Adipocyte (in vitro differentiated cells): ENCODE measurements at places on chromosomes 2 and 18.

- no peak for DNase-seq
Measured at GRCh38 chr2:233384015-233384414, 29.7 kb downstream of the DGKD start.

- DNase-seq = no peak
Measured at GRCh38 chr2:178426388-178426787, 24.6 kb downstream of the PRKRA start.

GRCh38 chr2:19989342-19989666 lies 601 bp downstream of the WDR35 start:
- no peak for DNase-seq

DNA sequence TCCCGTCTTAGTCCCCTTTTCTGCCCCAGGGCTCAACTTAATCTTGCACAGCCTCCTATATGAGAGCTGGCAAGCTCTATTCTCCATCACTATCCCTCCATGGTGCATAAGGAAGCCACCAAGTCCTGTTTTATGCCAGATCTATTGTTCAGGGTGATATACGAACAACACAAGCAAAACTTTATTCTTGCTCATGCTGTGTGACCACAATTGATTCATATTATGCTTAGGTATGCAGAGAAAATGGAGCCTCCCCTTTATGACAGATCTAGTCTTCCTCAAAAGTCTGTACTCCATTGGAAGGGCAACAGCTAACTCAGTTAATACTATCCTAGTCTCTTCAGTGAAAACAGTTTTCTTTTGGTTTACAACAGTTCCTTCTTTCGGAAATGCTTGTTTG lies 94.0 kb upstream of the STON1 start:
- no peak for DNase-seq

- peak; percentile 42 for DNase-seq
Measured at GRCh38 chr18:28075501-28075900, 101.4 kb downstream of the CDH2 start.

DNA sequence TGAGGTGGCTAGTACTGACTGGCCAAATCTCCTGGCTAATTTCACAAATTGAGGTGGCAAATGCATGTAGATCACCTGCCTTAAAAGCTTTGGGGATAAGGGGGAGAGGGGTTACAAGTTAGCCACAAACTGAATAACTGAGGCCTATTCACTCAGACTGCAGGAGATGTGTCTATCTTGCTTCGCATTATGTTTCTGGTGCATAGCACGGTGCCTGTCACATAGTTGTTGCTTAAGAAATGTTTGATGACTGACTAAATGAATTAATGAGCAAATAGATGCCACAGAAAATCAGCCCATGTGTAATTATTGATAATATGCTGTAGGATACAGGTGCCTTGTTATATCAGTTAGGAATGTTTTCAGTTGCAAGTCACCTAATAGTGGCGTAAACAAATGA lies 12.5 kb upstream of the SLC40A1 start:
- DNase-seq = no peak

- DNase-seq = no peak
Measured at GRCh38 chr18:60295674-60296073, 76.9 kb downstream of the MC4R start.

- DNase-seq = no peak
Measured at GRCh38 chr2:165237056-165237455, 2.2 kb upstream of the SCN2A start.

DNA sequence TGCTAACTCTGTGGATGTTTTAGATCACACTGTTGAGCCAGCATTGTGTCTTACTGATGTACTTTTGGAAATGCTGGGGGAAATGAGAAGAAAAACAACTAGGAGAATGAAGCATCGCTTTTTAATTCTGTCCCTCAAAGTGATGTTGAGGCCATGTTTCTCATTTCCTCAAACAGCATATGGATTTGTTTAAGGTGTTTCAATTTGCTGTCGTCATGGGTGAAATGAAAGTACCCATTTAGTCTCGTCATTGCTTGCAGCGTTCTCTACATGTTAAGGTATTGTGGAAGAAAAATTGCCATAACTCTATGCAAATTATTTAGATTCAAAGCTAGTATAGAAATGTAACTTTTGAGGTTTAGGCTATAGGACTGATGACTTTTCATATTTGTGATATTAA lies 151.3 kb downstream of the KCTD1 start:
- DNase-seq = no peak

GRCh38 chr18:48186131-48186766 lies 222.9 kb downstream of the ZBTB7C start:
- no peak for DNase-seq

- peak; percentile 53 for DNase-seq
Measured at GRCh38 chr18:28123401-28124030, 53.4 kb downstream of the CDH2 start.

- peak; percentile 91 for DNase-seq
Measured at GRCh38 chr18:9137168-9138066, 836 bp downstream of the ANKRD12 start.

DNA sequence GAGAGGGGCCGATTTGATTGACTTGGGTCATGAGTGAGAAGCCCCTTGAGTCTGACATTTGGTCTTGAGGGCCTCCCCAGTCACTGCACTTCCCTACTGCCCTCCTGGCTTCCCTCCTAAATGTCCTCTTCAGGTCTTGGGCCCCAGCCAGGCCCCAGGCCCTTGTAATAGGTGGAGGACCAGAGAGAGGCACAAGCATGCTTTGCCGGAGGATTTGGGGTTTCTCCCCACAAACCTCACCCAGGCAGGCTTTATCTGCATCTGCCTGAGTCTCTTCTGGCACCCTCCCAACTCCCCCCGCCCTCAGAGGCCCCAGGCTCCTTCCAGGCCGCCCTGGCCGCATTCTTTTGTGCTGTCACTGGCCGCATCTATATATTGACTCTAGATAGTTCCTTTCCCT lies 270.7 kb downstream of the HAUS1 start:
- DNase-seq = no peak

GRCh38 chr2:138446043-138446442 lies 55.5 kb upstream of the SPOPL start:
- DNase-seq = no peak

DNA sequence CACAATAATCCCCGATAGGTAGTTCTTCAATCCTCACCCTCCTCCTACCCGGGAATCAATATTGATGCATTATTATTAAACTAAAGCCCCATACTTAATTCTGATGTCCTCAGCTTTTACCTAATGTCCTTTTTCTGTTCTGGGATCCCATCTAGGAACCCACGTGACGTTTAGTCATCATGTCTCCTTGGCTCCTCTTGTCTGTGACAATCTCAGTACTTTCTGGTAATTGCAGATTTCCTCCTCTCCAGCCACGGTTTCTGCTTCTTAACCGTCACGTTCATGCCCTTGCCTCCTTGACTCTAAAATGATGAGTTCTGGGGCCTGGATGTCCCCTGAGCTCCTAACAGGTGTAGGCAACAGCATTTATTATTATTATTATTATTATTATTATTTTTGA lies 2.9 kb upstream of the DGKD start:
- DNase-seq = no peak

GRCh38 chr2:159454185-159454584 lies 162.2 kb downstream of the BAZ2B start:
- no peak for DNase-seq

DNA sequence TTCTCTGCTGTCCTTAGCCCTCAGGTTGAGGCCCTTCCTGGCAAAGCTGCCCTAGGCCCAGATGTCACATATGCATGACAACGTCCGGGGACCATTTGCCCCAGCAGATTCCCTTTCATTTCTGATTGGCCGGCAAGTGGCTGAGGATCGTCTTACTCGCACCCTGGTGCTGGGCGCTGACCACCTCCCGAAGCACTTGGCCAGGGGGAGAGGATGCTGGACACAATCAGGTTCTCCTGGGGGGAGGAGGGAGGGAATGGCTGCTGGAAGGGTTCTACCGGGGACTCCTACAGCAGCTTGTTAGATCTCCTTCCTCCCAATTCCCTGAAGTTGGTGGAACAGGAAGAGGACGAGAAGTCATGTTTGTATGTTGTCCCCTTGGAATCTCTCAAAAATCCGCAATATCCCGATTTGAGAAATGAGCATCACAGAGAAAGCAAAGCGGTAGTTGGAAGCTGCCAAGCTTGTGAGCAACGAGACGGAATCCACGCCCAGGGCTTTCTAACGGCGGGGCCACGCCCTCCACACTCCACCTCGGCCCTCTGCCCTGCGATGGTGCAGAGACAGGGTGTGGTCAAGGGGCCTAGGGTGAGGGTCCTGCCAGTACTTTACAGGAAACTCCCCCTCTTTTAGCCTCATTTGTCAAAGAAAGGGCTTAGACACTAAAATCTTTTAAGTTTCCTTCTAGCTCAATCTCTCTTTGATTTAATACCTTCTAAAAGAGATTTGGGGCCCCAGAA lies 61.8 kb upstream of the YWHAQ start:
- DNase-seq = no peak

GRCh38 chr2:141641462-141641861 lies 489.4 kb downstream of the LRP1B start:
- peak; percentile 50 for DNase-seq

DNA sequence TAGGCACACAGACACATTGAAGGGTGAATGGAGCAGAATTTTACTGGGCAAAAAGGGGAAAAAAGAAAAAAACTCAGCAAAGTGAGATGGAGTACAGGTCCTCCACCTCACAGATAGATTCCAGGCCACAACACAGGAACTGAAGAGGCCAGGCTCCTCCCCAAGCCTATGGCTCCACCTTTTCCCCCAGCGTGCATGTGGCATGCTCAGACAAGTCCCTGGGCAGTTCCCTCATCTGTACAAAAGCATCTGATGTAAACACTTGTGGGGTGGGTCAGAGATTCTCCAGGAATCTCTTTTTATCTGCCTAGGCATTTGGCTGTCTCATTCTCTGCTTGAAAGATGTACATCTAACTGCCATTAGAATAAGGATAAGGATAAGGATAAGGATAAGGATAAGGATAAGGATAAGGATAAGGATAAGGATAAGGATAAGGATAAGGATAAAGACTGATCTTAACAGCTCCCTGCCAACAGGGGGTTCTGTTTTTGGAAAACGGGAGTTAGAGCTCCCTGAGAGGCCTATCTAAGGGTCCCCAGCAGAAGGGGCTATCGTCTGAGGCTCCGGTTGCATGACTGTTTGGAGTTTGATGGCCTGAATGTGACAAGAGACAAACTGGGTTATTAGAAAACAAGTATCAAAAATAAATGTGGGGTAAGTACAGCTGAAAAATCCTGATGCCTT lies 17.2 kb upstream of the ASXL3 start:
- DNase-seq = peak; percentile 8

- no peak for DNase-seq
Measured at GRCh38 chr18:10685484-10685883, 159.7 kb downstream of the NAPG start.

- DNase-seq = no peak
Measured at GRCh38 chr2:164835302-164835701, 6.3 kb downstream of the COBLL1 start.

DNA sequence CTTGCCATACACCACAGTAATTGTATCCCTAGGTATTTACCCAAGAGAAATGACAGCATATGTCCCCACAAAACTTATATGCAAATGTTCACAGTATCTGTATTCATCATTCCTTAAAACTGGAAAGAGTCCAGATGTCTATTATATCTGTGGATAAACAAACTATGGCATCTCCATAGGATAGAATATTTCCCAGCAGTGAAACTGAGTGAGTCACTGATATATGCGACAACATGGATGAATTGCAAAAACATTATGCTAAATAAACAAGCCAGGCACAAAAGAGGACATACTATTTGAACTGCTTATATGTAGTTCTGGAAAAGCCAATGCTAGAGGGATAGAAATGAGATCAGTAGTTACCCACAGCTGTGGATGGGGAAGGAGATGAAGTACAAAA lies 359.4 kb upstream of the DSEL start:
- no peak for DNase-seq

- DNase-seq = no peak
Measured at GRCh38 chr18:78368726-78369125, 610.9 kb upstream of the SALL3 start.

- no peak for DNase-seq
Measured at GRCh38 chr2:72638600-72639211, 187.1 kb downstream of the EXOC6B start.

DNA sequence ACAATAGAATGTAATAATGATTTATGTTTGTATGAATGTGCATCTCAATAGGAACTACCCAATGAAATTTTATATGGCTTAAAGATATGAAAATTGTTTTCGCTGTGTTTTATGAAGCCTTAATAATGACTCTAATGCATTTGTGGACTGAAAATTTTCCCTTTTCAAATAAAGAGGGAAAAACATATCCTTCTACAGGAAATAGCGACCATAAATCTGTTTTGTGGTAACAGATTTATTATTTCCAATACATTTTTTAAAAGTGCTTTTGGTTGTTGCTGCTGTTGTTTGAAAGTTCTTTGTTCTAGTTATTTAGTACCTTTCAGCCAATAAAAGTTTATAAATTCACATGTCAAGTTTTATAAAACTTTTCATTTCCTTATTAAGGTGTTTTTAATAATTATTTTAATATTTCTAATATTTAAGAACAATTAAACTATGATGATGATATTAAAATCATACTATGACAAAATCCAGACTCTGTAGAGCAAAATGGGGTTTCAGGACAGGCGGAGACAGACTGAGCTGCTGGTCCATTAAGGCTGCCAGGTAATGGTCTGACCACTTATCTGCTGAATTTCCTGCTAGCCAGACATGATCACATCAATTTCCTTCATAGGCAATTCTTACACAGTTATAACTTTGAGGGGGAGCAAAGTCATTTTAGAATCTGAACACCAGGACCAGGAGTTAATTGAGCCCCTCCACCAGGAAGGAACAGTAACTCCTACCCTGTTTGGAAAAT lies 65.7 kb upstream of the NEUROD1 start:
- DNase-seq = no peak

- no peak for DNase-seq
Measured at GRCh38 chr18:35835833-35836232, 136.6 kb upstream of the RMP24 start.

DNA sequence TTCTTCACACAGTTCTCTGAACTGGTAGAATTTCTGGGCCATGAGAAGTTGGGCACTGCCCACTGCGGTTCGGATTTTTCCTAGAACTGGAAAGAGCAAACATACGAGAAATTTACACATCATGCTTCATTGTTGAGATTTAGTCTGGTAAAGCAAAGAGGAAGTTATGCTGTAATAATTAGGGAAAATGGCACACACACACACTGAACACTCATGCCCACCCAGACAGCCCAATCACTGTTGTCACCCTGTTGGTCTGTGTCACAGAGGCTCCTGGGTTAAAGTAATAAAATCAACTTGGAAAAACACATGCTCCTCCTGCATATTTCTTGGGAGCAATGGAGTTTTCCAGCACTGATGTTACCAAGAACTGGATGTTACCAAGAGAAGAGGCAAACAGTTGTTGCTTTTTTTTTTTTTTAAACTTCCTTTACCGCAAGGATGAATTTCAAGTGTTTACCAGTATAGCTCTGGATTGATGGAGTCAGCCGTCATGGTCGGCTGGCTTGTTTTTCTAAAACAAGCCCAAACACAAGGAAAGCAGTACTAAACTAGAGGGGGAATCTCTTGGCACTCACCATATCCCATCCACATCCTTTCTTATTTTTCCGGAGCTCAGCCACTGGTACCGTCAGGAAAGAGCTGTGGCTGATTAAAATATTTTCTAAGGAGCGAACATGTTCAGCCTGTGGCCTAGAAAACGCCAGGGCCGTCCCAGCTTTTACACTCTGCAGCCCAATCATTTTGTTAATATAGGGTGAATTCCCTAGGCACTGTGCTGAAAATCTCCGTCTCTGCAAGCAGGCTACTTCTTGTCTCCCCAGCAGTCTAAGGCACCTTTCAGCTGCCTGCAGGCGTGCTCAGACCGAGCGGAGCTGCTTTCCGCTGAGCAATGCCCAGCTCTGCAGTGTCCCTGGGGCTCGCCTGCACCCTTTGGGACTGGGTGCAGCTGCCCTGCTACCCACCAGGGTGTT lies 58.9 kb downstream of the TGIF1 start:
- DNase-seq = no peak

- DNase-seq = peak; percentile 71
Measured at GRCh38 chr2:95043300-95044093, 18.0 kb downstream of the MAL start.
